ENCODE measurements at places on chromosomes 11 and 22. TPM values are rescaled to one million over a fixed set of nuclear protein-coding genes. Genes with fewer than 3 reads are reported as not detected.

SLC22A8 gene
- not detected for total RNA-seq

APOA4 gene
- not detected for total RNA-seq

PATE4 gene
- not detected for total RNA-seq

HTR3B gene
- not detected for total RNA-seq

F2 gene
- total RNA-seq, result not detected

CCDC88B gene
- 2.8 TPM for total RNA-seq

CD3G gene
- not detected for total RNA-seq

ANO5 gene
- total RNA-seq, result not detected

SWAP70 gene
- 25.6 TPM for total RNA-seq

NLRP14 gene
- total RNA-seq, result 0.12 TPM

EHF gene
- total RNA-seq, result 0.68 TPM

OR10D3 gene
- total RNA-seq, result not detected

SLC22A12 gene
- total RNA-seq, result not detected

BACE1-AS gene
- total RNA-seq, result 6.8 TPM

GLYATL1 gene
- 1.3 TPM for total RNA-seq

TRIM29 gene
- total RNA-seq, result not detected

OR4D5 gene
- not detected for total RNA-seq

FGF3 gene
- not detected for total RNA-seq

TRIM48 gene
- total RNA-seq, result 0.24 TPM

MISFA gene
- total RNA-seq, result 0.60 TPM

NELL1 gene
- total RNA-seq, result 0.12 TPM

HSPB2 gene
- not detected for total RNA-seq

ACRV1 gene
- not detected for total RNA-seq

SCN4B gene
- not detected for total RNA-seq

PYGM gene
- total RNA-seq, result not detected

OR8A1 gene
- total RNA-seq, result not detected

POU2AF2 gene
- not detected for total RNA-seq

LYVE1 gene
- total RNA-seq, result not detected

MS4A3 gene
- not detected for total RNA-seq

POU2F3 gene
- not detected for total RNA-seq

GLB1L3 gene
- not detected for total RNA-seq

CREB3L1 gene
- total RNA-seq, result 11.3 TPM

MRPL21 gene
- 116 TPM for total RNA-seq

SAA4 gene
- total RNA-seq, result not detected

CD3D gene
- total RNA-seq, result not detected

CD248 gene
- total RNA-seq, result not detected

OR5F1 gene
- not detected for total RNA-seq

OR4A16 gene
- not detected for total RNA-seq

TRPM5 gene
- not detected for total RNA-seq

MIOX gene
- 0.12 TPM for total RNA-seq

PSMD13 gene
- total RNA-seq, result 173 TPM
